Activated CD8-positive, alpha-beta T cell treated with anti-CD3 and anti-CD28 coated beads for 36 hours (primary cell): ENCODE measurements at places on chromosomes 3 and 15. TPM values are rescaled to one million over a fixed set of nuclear protein-coding genes. Genes with fewer than 3 reads are reported as not detected.
A peak's percentile ranks its signal among the peaks of the same experiment; 100 is the strongest.

GRCh38 chr3:30518181-30518864, 88.1 kb upstream of the TGFBR2 start:
- DNase-seq: no peak

GRCh38 chr3:50204804-50205412, at the start of gene SLC38A3:
Gene SLC38A3 (plus strand): TSS chr3:50205271. CDS start chr3:50214200, 8,929 bp downstream.
- peak; percentile 16 for DNase-seq

GRCh38 chr3:3015185-3016089, 94.7 kb downstream of the IL5RA start:
- DNase-seq: no peak

- DNase-seq: peak; percentile 50
Observed at GRCh38 chr15:95446854-95447253, 883.6 kb upstream of the NR2F2 start.

ALS2CL gene
- total RNA-seq: 2.0 TPM

DNA sequence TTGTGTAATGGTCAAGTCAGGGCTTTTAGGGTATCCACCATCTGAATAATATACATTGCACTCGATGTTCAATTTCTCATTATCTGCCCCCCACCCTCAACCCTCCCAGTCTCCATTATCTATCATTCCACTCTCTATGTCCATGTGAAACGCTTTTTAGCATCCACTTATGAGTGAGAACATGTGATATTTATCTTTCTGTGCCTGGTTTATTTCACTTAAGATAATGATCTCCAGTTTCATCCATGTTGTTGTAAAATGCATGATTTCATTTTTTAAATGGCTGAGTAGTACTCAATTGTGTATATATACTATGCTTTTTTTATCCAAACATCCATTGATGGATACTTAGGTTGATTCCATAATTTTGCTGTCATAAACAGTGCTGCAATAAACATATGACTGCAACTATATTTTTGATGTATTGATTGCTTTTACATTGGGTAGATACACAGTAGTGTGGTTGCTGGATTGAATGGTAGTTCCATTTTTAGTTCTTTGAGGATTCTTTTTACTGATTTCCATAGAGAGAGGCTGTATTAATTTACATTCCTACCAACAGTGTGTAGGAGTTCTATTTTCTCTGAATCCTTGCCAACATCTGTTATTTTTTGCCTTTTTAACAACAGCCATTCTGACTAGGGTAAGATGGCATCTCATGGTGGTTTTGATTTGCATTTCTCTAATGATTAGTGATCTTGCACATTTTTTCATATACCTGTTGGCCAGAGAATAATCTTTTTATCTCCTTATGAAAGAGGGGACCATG, 332.9 kb upstream of the TGFBR2 start:
- no peak for DNase-seq

- no peak for DNase-seq
Observed at GRCh38 chr3:55474213-55474632, 12.9 kb downstream of the WNT5A start.

GRCh38 chr15:90986790-90987507, 7.4 kb downstream of the PRC1 start:
- no peak for DNase-seq

DNA sequence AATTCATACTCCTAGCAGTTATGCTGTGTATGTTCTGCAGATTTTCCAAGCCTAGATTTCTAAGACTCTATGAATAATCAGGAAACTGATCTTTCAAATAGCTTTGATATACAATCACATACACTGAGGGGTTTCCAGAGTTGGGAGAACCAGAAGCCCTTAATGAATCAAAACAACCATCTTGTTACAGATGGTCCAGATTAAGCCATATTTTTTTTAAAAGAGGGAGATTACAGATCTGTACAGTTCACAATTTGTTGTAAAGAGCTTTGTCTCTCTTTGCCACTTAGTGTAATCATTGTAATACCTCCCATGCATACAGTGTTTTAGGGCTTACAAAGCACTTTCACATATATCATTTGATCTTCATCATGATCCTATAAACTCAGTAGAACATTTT, 47.7 kb downstream of the CADPS start:
- DNase-seq: no peak

LRRC34 gene
- 6.6 TPM for total RNA-seq

LYZL4 gene
- total RNA-seq: not detected

CAPN3 gene
- 3.5 TPM for total RNA-seq

- no peak for DNase-seq
Observed at GRCh38 chr3:171054921-171055320, 28.4 kb upstream of the SLC2A2 start.

- no peak for DNase-seq
Observed at GRCh38 chr15:83061680-83062079, 5.4 kb downstream of the BTBD1 start.

P2RY1 gene
- total RNA-seq: 1.8 TPM

GRCh38 chr3:65146179-65146578, 458.4 kb upstream of the ADAMTS9 start:
- DNase-seq: no peak

- DNase-seq: no peak
Observed at GRCh38 chr3:194672876-194673275, 885 bp upstream of the LSG1 start.

DNA sequence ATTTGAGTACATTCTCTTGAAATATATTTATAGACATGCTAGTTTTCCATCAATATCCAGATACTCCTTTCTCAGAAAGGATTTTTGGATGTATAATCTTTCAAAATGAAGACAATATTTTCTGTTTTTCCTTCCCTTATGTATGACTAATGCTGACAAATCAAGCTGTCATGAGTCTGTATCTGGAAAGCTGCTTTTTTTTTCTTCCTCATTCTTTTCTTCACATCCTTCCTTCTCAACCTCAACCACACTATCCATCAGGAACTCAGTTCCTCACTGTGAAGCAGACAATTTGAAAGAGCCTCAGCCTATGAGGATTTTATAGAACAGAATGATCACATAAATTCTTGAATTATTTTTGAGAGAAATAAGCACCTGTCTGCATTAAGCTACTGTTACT, 335.9 kb upstream of the EPHA6 start:
- DNase-seq: no peak

- no peak for DNase-seq
Observed at GRCh38 chr3:11991751-11992150, 12.4 kb upstream of the SYN2 start.

DNA sequence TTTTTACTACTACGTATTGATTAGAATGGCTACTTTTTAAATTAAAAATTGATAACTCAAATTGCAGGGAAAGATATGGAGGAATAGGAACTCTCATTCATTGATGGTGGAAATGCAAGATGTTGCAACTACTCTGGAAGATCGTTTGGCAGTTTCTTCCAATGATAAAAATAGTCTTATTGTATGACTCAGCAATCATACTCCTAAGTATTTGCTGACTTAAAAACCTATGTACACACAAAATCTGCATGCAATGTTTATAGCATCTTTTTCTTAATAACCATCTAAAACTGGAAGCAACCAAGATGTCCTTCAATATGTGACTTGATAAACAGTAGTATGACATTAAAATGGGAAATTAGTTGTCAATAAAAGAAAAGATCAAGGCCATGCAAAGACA, 87.4 kb upstream of the LRRC3B start:
- no peak for DNase-seq

DNA sequence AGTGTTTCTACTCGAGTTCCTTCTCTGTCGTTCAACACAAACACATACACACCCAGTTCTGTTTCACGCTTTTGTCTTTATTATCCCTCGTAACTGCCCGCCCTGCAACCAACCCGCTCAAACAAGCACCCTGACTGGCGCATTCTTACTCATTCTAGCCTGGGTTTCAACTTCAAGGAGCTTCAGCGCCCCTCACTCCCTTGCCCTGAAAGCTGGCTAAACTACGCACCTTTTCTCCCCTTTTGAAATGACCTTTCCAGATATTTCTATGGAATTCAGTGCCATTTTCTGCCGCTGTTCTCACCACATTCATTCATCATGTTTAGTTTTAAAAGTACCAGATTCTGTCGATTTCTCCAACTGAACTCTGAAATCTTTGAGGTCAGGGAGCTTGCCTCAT, 653 bp upstream of the MFSD1 start:
- peak; percentile 4 for DNase-seq

- DNase-seq: no peak
Observed at GRCh38 chr3:97515076-97515475, 249.5 kb upstream of the ARL6 start.

- DNase-seq: no peak
Observed at GRCh38 chr15:66901336-66902100, 163.9 kb upstream of the SMAD3 start.

RUBCN gene
- 27.7 TPM for total RNA-seq

GRCh38 chr3:69983546-69984265, 15.8 kb upstream of the SAMMSON start:
- peak; percentile 4 for DNase-seq

DNA sequence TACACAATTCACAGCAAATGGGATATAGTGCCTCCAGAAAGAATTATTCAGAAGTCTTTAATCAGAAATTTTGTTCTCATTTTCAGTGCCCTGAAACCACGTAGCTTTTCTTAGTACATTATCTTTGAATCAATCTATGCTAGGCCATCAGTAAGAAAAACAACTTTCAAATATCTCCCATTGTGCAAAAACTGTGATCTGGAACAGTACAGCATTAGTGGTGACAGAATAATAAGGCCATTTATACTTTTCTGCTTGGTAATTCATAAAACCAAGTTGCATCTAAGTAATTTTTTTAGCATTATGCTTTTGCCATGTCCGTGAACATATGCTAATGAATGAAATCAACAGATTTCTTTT, 35.4 kb upstream of the ZNF385D start:
- no peak for DNase-seq

DNA sequence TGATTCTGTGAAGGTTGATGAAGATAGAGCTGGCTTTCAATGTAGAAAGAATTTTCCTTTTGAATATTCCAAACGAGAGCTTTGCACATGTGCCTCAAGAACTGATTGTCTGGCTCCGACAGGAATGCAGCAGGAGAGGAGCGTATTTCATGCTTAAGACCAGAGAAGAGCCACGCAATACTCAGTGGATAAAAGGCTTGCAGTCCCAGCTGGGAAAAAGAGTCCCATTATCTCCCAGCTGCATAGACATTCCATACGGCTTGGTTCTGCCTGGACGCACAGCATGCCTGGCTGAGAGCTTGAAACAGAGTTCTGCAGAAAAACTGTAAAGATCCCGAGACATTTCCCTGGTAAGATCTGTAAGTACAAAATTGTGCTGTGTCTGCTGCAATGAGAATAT, at the start of gene CNTN6:
Gene CNTN6, plus strand, starts transcription at position 254 of the 400 bp plus-strand sequence. CDS start 54,985 bp downstream, outside the sequence.
- DNase-seq: no peak

FHIT gene
- 7.9 TPM for total RNA-seq

C3orf85 gene
- not detected for total RNA-seq

DNA sequence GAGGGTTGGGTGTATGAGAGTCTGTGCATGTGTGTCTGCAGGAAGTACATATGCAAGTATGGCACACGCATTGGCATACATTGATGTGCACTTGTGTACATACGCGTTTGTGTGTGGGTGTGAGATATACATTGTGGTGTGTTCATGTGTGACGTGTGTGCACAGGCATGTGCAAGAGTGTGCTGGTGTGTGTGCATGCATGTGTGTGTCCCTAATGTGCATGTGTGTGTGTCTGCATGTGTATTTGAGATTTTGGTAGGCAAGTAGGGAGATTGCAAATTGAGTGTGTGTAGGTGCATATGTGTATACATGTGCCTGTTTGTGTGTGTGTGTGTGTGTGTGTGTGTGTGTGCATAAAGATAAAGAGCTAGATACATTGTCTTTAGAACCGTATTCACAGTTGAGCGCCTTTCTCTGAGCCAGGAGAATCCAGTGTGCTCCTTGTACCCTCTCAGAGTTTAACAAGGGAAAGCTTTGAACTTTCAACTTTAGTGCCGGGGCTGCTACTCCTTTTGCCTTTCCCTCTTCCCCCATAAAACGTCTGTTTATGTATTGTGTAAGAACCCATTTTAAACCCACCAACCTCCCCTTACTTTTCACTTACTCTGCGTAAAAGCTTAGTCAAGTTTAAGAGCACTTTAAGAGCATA, 152.4 kb upstream of the CHL1 start:
- no peak for DNase-seq

- no peak for DNase-seq
Observed at GRCh38 chr3:176767385-176767784, 429.9 kb downstream of the TBL1XR1 start.

- DNase-seq: no peak
Observed at GRCh38 chr3:141289228-141289772, 57.7 kb downstream of the PXYLP1 start.

DNA sequence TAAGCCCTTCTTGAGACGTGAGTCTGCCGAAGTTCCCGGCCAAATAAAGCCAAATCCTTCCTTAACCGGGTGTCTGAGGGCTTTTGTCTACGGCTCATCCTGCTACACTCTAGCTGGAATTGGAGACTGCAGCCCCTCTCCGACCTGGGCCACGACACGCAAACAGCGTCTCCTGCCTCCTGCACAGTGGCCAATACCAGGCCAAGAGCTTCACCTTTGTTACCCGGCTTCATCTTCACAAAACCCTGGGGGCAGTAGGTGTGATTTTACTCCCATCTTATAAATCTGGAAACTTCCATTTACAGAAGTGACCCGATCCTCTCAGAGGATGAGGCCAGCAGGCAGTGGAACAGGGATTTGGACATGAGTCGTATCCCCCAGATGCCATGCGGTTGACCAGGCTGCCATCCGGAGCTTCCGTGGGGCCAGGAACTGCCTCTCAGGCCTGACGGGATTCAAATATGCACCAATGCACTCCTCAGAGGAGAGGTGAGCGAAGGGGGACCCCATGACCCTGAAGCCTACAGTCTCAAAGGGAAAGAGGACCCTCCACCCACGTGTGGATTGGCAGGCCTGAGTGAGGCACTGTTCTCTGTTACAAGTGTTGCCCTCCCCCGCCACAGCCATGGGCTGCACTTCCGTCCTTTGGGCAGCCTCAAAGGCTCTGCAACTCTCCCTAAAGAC, 53.2 kb upstream of the KLF13 start:
- DNase-seq: no peak

- DNase-seq: no peak
Observed at GRCh38 chr15:29675791-29676301, 146.4 kb downstream of the TJP1 start.

- no peak for DNase-seq
Observed at GRCh38 chr15:97755726-97756125, 204.8 kb upstream of the ARRDC4 start.

GRCh38 chr3:70392227-70392626, 79.8 kb upstream of the MDFIC2 start:
- DNase-seq: no peak

DNA sequence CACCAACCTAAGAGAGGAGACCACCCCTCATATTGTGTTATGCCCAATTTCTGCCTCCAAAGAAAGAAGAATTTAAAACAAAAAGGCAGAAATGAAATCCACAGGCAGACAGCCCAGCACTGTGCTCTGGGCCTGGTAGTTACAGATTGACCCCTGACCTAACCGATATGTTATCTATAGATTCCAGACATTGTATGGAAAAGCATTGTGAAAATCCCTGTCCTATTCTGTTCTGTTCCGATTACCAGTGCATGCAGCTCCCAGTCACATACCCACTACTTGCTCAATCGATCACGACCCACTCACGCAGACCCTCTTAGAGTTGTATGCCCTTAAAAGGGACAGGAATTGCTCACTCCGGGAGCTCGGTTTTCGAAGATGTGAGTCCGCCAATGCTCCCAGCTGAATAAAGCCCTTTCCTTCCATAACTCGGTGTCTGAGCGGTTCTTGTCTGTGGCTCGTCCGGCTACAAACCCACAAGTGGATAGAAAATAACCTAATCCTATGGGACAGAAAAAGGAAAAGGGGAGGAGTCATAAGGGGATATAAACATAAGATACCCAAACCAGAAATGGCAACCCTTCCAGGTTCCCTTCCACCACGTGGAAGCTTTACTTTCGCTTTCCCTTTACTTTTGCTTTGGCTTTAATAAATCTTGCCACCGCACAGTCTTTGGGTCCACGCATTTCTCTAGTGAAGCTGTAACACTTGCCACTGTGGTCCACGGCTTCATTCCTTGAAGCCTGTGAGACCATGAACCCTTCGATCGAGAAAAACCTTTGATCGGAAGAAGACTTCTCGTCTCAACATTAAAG, 1.7 kb upstream of the CFAP91 start:
- peak; percentile 22 for DNase-seq
